LHCN-M2 (cell line): ENCODE measurements at places on chromosomes 3 and 15. TPM values are rescaled to one million over a fixed set of nuclear protein-coding genes. Genes with fewer than 3 reads are reported as not detected.

The CFAP20DC gene
- total RNA-seq: 5.1 and 8.2 TPM in 2 replicates

DNA sequence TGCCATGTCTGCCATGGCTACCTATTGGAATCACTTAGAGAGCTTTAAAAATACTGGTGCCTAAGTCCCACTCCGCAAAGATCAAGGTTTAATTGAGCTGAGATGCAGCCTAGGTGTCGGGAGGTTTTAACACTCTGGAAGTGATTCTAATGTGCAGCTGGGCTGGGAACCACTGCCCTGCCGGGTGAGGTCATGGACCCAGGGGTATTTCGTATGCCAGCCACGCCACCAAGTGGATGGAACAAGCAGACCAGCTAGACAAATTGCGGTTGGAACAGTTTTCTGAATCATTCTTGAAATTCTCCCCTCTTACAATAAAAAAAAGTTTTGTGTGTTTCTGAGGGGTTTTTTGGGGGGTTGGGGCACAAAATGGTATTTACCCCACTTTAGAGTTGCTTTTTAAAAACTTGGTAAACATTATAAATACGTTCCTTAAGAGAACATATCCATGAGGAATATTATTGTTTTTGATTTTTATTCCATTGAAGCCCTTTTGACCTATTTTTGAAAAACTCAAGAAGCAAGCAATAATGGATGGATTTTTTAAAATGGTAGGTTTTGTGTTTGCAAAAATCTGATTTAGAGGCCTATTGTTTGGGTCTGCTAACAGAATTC lies 66.2 kb upstream of the CSTA start:
- peak; percentile 60 for DNase-seq

The ZBED2 gene
- total RNA-seq: not detected in 2 replicates

DNA sequence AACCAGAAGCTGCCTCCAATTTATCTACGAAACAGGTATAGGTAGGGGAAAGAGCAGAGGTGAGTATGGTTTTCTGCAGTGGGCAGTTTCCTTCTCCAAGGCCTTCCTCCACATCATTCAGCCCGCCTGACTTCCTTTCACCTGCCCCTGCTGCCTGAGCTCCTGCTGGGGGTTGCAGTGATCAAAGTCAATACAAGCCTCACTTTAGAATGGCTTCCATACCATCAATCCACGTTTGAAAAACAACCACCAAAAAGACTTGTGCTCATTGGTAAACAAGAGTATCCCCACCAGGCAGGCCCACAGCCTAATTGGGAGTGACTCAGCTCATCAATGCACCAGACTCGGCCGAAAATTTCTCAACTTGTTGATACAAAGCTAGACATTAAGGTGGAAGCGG lies 159.9 kb downstream of the MAGI1 start:
- DNase-seq: no peak

- DNase-seq: peak; percentile 43
These were observed 770.2 kb upstream of the ALCAM start for GRCh38 chr3:104596551-104596950.
